CD4-positive, alpha-beta memory T cell (primary cell): ENCODE measurements at places on chromosomes 3 and 15.

GRCh38 chr15:56741541-56741940 is 8.2 kb upstream of the ZNF280D start:
- no peak for DNase-seq

DNA sequence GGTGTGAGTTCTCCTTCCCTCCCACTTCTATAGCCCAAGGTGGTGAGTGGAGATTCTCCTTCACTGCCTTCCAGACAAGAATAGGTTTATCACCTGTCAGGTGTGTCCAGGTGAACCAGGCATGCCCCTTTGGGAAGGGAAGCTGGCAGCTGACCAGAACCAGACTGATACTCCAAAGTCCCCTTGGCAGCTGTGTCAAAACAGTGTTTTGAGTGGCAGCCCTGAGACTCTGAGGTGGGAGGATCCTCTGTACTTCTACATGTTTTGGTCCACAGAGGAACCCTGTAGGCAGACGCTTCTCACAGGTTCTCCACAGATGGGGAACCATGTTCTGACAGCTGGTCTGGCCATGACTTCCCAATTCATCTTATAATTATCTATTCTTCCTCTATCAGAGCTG is 30.1 kb downstream of the ISL2 start:
- DNase-seq = no peak

- no peak for DNase-seq
Observed at GRCh38 chr3:149900322-149900721, 70.4 kb downstream of the PFN2 start.

- DNase-seq = no peak
Observed at GRCh38 chr3:193737191-193737751, 144.3 kb downstream of the OPA1 start.

GRCh38 chr3:187197335-187197649 is at the start of gene RTP1:
Gene RTP1 (plus strand): TSS chr3:187197486. CDS start chr3:187197516, 30 bp downstream.
- DNase-seq = no peak

DNA sequence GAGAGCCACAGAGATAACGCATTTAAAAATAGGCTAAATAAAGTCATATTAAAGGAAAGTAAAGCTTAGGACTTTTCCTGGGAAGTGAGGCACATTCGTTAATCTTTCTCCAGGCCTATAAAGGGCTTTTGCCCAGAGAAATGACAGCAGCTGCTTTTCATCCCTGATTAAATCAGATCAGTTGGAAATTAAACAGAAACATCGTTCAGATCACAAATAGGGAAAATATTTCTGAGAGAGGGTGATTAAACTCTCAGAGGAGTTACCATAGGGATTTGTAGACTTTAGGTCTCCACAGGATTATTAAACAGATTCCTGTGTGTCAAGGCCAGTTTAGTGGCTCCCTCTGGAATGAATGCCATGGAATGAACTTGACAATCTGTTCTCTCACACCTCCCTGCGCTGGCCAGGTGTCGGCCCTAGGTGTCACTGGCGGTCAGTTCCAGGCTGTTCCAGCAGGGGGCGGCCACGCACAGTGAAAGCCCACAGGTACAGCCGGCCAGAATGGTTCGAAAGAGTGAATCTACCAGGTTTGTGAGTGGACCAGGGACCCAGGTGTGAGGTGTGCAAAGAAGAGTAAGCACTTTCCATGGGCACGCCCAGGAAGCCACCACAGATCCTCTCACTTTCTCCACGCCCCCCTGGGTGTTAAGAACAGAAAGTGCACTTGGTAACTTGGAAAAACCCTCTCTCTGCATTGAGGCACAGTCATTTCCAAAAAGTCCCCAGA is 253.0 kb upstream of the RASGRP1 start:
- peak; percentile 69 for DNase-seq

- DNase-seq = no peak
Observed at GRCh38 chr3:152452318-152452717, 183.6 kb downstream of the MBNL1 start.

DNA sequence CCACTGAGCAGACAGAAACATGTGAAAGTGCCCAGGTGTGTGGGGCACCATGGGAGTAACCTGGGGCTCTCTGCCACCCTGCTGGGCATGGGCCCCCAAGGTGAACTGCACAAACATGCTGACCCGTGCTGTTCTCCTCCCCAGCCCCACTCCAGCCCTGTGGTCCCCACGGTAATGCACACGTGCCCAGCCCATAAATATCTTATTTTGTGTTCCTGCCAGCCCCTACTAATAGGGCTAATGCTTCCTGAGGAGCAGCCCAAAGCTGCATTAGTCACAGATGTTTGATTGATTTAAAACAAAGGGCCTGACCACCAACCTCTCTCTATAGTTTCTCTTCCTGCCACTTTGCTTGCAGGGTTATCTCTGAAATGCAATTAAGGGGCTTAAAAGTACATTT is 95.4 kb downstream of the ABHD5 start:
- DNase-seq = no peak

GRCh38 chr15:74680456-74680855 is 15.4 kb downstream of the EDC3 start:
- DNase-seq = no peak

DNA sequence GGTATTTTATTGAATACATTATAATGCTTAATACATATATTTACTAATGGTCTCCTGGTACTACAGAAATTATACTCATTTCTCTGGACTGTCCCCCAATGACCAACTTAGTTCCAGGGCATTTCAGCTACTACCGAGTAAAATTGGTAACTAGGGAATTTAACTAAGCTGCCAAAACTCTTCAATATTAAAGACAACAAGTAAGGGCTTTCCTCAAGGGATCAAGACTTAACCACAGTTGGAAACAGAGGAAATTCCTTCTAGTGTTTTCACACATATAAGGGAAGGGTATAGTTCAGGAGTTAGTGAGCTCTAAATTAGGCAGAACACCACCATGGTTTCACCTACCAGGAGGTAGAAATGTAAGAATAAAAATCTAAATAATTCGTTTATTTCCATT is 357.4 kb downstream of the TBL1XR1 start:
- no peak for DNase-seq

DNA sequence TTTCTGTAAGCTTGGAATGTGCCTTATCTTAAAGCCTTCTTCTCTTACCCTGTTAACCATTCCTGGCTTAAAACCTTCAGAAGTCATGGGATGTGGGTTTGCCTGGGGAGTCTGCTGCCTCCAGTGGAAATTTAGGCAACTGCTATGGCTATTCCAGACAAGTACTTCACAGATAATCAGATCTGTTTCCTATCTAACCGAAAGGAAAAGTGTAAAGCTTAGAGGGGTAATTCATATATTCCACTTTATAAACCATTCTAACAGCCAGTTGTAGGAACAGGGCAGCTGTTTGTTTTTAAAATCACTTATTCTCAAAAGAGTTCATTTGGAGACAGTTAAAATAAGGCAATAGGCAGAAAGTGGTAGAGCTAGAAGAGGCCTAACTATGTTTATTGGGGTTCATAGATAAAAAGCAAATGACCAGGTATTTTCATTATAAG is 219.9 kb downstream of the TCF12 start:
- DNase-seq = no peak

DNA sequence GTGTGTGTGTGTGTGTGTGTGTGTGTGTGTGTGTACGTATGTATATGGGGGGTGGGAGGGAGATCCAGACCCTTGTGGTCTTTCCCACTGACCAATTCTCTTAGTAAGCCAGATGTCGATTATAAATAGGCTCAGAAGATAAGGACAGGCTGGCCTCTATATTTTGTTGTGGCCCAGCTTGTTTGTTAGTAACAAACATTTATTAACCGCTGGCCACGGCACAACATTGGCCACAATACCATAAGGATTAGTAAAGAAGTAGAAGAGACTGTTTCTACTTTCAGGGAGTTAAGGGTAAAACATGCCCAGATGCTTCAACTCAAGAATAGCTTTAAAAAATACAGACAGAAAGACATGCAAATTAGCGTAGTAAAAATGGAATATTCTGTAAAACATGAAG is 58.1 kb downstream of the ABHD2 start:
- DNase-seq = no peak

DNA sequence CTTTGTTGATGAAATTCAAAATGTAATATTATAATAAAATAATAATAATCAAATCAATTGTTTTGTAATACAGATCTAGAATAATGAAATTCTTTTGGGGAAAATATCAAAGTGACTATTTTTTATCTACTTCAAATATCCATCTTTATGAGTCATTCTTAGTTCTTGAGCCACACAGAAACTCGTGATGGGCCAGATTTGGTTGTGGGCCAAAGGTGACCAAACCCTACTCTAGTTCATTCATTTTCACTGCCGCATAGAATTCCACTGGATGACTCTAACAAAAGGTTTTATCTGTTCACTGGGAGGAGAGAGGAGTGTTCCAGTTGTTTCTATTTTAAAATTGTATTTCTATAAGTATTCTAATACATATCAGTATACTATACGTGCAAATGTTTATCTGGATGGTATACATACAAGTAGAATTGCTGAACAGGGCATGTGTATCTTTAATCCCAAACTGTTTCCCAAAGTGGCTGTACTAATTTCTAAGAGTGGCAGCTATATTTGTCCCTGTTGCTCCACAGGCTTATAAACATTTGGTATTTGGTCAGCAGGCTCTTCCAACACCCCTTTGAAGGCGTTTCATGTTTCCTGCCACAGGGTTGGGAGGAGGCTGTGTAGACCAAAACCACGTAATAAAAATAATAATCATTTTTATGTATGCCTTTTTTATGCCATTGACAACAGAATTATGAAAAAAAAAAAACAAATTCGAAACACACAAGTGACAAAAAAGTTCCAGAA is 7.3 kb upstream of the RTP3 start:
- DNase-seq = no peak

- DNase-seq = no peak
Observed at GRCh38 chr3:165082650-165083049, 4.4 kb upstream of the SI start.

GRCh38 chr15:68364028-68364659 is 67.8 kb downstream of the ITGA11 start:
- DNase-seq = no peak

- no peak for DNase-seq
Observed at GRCh38 chr3:38662544-38662943, 13.1 kb upstream of the SCN5A start.

DNA sequence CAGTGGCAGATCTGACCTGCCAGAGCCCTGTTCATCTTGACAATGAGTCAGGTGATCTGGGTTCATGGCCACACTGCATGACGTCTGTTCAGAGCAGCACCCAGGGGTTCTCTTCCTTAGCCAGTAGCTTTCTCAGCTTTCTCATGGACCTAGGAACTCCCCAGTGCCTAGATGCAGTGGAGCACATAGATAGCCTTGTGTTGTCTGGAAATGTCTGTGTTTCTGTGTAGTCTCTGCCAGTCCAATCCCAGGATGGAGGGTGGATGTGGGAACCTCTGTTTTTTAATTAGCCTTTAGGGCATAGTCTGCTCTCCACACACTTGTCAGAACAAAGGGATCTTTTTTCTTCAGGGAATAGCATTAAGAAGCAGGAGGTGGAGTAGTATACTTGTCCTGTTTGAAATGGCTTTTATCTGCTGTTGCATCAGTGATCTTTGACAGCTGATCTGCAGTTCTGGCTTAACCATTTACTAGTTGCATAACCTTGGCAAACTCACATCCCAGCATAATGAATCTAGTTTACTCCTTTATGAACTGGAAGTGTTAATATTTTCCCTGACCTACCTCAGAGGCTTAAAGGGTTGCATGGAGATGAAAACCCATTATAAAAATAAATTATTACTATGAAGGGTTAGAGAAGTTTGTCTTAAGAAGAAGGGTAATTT is 16.1 kb upstream of the CACNA1D start:
- DNase-seq = no peak

GRCh38 chr3:12986986-12987385 is 86.2 kb downstream of the IQSEC1 start:
- no peak for DNase-seq

DNA sequence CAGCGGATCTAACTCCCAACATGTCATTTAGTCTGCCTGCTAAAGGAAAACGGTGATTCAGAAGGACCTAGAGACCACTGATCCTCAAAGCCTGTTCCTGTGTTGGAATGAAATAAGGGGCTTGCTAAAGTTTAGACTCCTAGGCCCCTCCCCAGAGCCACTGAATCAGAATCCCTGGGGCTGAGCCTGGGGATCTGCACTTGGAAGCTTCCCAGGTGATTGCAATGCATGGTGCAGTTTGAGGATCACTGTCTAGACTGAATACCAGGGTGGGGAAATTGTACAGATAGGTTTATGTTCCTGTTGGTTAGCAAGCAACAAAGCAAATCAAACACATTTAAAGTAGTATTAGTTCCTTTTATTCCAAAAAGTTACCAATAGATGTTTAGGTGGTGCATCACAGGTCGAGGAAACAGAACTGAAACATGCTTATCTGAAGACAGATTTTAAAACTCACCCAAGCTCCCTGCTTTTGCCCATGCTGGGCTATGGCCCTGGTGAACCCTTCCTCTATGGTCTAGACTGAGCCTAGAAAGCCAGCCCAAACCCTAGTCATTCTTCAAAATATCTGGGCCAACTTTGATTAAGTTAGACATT is 29.6 kb upstream of the SPTBN5 start:
- no peak for DNase-seq

- no peak for DNase-seq
Observed at GRCh38 chr15:93820566-93820965, 410.8 kb upstream of the MCTP2 start.

DNA sequence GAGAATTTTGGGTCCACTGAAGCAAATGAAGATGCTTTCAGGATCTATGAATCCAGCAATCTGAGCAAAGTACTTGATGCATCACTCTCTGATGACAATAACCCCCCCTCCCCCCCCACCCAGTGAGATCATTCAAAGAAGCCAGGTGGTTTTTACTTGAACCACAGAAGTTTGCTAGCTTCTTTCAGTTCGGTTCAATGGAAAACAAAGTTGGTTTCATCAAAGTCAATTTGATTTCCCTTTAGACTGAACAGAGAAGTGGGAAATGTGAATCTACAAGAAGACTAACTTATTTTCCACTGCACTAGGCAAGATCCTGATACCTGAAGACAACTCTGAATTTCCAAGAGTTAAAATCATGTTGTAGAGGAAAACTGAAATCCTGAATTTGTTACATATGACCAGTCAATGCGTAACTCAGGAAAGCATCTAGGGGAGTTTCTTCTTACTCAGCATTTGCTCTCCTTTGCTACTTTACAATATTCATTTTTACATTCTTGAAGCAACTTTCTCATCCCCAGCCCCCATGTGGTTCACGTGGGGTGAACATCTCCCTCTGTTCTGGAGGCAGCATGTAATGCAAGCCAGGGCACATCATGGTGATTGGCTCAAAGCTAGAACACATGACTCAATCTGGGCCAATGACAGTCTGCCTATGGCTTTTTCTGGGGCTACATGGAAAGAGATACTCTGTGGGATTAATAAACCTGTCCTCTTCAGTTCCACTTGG is 572.6 kb downstream of the FOXP1 start:
- peak; percentile 78 for DNase-seq

DNA sequence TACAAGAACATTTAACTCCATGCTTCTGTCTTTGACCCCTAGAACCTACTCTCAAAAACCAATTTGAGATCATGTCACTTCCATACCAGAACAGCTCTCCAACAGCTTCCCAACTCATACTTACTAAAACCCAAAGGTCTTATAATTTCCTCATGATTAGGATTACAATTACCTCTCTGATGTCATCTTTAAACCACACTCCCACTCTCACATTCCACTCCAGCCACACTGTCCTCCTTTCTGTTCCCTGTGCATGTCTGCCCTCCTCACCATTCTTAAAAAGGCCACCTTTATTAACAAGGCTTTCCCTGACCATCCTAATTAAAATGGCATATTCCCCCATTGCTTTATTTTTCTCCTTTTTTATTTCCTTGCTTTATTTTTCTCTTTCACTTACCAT is 18.9 kb downstream of the PHC3 start:
- DNase-seq = no peak
